ENCODE measurements at places on chromosomes 2 and 18.

DNA sequence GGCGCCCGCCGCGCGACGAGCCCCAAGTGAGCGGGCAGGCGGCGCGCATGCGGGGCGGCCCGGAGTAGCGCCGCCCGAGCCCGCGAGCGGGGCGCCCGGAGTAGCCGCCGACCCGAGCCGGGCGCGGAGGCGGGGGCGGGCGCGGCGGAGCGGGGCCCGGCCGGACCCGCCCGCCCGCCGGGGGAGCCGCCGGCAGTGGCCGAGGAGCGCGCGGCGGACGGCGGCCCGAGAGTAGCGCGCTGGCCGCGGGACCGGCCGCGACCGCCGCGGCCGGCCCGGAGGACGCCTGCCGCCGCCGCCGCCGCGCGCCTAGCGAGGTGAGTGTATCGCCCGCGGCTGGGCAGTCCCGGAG is at the start of gene GALNT1:
TSS of gene GALNT1 (plus strand) at position 195 of the 352 bp plus-strand sequence. CDS start 72,923 bp downstream, outside the sequence.
- no peak for DNase-seq

DNA sequence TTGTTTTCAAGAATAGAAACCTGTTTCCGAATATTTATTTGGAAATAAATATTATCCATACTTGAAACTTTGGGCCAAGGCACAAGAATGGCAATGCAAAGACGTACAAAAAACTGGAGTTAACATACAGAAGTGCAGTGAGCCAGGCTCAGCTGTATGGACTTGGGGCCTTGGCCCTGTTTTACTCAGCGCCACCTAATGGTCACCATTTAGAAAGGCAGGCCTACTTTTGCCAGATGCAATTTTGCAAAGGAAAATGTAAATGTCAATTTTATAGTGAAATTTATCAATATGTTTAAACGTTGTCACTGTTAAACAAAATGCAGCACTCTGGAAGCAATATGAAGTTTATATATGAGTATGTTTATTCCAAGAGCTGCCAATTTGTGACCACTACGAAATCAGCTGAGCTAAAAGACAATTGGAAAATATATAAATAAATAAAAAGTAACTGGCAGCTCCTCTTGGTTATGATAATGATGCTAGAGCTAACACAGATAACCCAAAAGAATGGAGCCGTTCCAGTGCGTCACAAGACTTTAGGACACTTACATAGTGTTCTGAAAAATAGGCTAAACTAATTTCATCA is 155.0 kb downstream of the ARHGAP15 start:
- peak; percentile 12 for DNase-seq

DNA sequence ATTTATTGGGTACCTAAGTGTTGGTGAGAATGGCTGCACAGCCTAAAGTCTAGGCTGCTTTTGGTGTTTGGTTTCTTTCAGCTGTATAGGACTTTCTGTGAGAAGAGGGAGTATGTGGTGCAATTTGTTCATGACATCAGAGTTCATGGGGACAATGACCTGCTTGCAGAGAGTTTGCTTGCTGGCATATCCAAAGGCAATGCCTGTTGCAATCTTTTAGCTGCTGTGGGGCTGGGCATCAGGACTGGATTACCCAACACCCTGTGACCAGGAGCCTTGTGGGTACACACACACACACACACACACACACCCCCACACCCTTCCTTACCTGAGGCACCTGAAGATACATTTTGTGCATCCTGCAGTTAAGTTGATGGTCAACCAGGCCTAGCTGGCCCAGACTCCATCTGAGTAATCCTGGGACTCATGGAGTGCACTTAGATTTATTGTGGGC is 68.4 kb downstream of the LIPG start:
- no peak for DNase-seq

- DNase-seq: no peak
These were observed 192.5 kb downstream of the TPGS2 start for GRCh38 chr18:36636237-36636817.

DNA sequence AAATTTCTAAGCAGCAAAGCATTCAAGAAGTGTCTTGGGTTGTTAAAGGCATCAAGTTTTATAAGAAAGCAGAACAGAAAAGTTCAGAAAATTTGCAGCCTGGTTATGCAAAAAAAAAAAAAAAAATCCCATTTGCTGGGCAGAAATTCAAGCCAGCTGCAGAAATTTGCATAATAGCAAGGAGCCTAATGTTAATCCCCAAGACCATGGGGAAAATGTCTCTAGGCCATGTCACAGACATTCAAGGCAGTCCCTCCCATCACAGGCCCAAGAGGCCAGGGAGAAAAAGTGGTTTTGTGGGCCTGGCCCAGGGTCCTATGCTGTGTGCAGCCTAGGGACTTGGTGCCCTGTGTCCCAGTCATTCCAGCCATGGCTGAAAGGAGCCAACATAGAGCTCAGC is 269.0 kb upstream of the SLC39A10 start:
- no peak for DNase-seq

DNA sequence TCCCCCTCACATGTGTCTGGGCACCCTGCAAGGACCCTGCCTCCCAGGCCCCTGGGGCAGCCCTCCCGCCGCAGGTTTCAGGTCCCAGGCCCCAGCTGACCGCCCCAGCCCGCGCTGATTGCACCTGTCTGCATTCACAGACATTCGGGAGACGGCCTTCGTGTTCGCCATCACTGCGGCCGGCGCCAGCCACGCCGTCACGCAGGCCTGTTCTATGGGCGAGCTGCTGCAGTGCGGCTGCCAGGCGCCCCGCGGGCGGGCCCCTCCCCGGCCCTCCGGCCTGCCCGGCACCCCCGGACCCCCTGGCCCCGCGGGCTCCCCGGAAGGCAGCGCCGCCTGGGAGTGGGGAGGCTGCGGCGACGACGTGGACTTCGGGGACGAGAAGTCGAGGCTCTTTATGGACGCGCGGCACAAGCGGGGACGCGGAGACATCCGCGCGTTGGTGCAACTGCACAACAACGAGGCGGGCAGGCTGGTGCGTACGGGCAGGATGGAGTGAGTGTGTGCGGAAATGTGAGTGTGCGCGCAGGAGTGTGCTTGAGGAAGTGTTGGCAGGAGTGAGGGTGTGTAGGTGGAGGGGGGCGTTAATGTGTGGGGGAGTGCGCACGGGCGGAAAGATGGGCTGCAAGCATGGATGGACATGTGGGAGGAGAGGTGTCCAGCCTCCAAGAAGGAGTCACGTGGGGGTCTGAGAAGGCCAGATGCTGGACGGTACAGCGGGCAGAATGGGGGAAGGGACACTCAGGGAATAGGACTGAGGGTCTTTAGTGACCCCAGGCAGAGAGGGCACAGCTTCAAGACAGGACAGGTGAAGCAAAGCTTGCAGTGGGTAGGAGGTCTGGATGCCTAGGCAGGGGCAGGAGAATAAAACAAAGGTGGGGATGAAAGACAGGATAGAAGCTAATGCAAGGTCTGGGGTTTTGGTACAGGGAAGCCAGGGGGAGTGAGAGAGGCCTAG is 9.0 kb upstream of the WNT10A start:
- DNase-seq: no peak

DNA sequence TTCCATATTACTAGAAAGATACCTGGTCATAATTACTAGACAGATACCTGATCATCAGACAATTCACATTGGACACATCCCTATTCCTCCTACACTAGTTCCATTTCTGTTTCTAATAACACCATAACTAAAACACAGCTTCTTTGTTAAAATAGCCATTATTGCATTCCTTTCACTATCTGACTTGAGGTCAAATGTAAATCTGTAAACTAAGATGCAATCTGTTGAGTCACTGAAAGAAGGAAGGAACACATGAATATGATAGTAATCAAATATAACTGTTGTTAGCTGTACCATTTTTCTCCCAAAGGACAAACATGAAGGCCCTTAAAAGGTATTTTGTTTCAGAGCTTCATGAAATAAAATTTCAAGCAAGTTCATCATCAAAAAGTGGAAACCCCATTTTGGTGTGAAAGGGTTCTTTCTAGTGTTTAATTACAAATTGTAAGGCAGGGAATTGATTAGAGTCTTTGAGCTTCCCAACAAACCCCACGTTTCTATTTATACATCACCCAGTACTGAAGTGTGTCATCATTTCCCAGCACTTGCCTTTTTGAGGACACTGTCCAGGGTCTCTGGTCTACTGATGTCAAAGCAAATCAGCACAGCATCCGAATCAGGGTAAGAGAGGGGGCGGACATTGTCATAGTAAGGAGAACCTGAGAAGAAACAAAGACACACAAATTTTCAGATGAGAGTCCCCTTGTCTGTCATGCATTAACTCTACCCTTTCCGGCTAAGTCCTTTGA is 13.0 kb downstream of the RND3 start:
- DNase-seq: no peak

DNA sequence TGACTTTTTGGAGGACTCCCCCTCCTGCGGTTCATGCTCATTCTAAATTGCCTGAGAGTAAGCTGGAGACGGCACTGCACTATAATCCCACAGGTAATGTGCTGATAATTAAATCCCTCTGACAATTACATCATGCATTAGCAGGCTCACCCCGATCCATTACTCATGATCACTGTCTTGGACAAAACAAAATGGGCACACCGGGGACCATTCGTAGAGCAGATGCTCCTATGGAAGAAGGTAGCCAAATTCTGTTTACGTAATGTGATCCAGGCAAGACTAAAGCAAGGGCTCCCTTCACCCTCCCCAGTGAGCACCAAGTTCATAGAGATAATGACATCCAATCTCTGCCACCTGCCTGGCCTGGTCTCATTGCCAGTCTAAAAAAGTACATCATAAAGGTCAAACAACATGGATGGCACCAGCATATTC is 657.1 kb upstream of the SOX11 start:
- no peak for DNase-seq

GRCh38 chr2:75667884-75668283 is 21.3 kb downstream of the MRPL19 start:
- no peak for DNase-seq

GRCh38 chr2:28433935-28434599 is 41.4 kb downstream of the FOSL2 start:
- DNase-seq: no peak

GRCh38 chr2:131122496-131122895 is 17.4 kb downstream of the PLEKHB2 start:
- DNase-seq: no peak

- DNase-seq: no peak
These were observed 31.2 kb downstream of the SCN9A start for GRCh38 chr2:166344286-166345113.

GRCh38 chr2:120510751-120511395 is 164.9 kb downstream of the INHBB start:
- DNase-seq: no peak

DNA sequence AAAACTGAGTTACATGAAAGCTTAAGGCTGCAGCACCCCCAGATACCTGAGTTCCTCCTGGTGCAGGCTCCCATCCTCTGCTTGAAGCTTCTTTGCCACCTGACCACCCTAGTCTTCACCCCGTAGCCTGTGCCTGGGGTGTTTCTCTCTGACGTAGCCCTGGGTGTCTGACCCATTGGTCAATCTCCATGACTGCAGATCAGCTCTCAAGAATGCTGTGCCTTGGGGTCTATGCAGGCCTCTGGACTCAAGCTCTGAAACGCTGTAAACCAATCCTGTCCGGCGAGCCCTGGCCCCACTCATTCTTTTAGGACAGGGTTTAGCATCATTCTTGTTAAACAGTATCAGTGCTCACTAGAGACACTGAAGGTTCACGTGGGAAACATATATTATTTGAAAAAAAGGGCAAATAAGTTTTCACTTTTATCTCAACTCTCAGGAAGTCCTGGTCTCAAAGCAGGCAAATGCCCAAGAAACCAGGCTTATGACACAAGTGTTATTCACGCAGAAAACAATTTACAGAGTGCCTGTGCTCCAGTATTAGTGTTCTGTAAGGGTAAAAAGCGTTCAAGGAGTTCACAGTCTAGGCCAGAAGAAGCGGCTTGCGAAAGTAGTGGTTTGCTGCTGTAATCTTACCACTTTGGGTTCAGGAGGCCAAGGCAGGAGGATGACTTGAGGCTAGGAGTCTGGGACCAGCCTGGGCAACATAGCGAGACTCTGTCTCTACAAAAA is 22.8 kb upstream of the PPP4R1 start:
- no peak for DNase-seq

DNA sequence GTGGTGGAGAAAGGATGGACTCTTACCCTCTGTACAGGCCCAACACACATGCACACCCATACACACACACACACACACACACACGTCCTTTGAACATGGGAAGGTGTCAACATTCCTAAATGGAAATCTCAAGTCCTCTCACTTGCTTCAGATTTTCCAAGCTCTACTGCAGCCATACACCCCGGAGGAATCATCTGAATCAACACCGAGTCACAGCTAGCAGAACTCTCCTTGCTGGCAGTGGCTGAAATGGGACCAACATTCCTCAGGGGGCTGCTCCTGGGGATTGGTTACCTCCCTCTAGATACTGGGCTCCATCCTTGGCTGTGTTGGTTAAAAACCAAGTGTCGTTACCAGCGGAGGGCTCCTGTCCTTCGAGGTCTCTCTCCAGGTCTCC is 112.7 kb downstream of the BCL11A start:
- DNase-seq: no peak

- DNase-seq: no peak
These were observed 17.7 kb upstream of the COBLL1 start for GRCh38 chr2:164859251-164859818.

DNA sequence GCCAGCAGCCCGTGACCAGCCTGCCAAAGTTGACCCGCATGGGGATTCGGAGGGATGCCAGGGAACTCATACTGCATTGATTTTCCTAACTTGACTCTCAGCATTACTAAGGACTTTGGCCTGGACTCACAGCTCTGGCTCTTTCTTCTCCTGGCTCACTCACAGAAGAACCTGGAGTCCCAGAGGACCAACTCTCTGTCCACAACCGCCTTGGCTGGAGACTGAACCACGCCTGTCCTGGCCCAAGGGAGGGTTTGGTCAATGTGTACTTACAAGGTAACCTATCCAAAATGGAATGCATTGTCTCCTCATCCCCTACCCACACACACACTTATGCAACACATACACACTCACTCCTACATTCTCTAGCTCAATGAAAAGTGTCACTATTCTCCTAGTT is 135.6 kb upstream of the KLHL29 start:
- no peak for DNase-seq

- DNase-seq: peak; percentile 66
These were observed 88.2 kb downstream of the PLB1 start for GRCh38 chr2:28583899-28584553.

- no peak for DNase-seq
These were observed 131.9 kb upstream of the ALKAL2 start for GRCh38 chr2:419687-420317.

DNA sequence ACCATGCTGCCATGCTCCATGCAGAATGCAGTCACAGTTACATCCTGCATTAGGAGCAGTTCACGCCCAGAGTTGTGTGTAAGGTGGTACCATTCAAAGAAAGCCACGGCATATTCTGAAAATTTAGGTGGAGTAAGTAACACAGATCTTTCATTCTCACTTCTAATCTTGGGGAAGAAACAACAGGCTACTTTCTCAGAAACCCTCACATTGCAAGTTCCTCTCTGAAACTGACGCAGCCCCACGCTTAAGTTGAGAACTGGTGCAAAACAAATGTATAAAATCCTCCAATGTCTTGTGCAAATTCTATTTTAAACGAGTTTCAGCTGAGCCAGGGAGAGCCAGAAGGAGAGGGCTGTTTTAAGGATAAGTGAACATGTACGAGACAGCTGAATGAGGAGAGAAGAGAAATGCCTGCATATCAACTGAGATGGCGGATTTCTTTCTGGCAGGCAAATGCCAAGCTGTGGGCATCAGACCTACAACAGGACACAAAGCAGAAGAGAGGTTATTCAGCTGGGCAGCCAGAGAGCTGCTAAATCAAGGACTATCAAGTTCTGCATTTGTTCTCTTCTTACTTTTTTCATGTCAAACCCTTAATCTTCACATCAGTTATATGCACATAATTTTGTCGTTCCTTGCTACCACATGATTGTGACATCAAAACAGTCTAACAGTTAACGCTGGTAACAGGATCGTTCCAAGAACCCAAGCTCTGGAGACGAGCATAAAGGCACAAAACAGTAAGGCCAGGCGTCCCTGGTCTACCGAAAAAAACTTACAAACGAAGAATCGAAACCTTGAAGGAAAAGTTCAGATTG is 6.4 kb downstream of the ARL4C start:
- DNase-seq: no peak

- no peak for DNase-seq
These were observed 23.7 kb downstream of the TIMM21 start for GRCh38 chr18:74171910-74172606.
